ENCODE measurements at places on chromosomes 5 and 9. TPM values are rescaled to one million over a fixed set of nuclear protein-coding genes. Genes with fewer than 3 reads are reported as not detected.

PCDHAC1 gene
- total RNA-seq: 0.51 TPM

ADAMTS13 gene
- 2.0 TPM for total RNA-seq

IL33 gene
- 21.3 TPM for total RNA-seq

F2RL2 gene
- total RNA-seq: 0.44 TPM

- no peak for DNase-seq
Measured at GRCh38 chr5:122126756-122127321, 2.5 kb upstream of the ZNF474 start.

GRCh38 chr5:141882594-141883183, 4.5 kb upstream of the PCDH1 start:
- no peak for DNase-seq

Data from right atrium auricular region (tissue), 2 donors.